ENCODE measurements at places on chromosomes 5 and 9.

DNA sequence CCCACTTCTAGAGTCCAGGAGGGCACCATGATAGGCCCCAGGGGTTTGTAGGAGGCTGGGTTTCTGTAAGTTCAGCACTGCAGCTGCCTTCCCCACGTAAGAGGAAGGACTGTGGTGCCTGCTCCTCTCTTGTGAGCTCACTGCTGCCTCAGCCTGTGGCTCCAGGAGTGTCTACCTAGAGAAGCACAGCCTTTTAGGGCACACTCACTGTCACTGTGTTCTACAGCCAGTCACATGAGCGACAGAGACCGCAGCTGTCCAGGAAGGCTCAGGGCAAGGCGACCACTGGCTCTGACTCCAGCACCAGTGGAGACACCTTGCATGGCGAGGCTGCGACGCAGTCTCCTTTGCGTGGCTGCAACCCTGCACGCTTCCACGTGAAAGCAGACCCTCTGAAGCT lies 72.8 kb downstream of the OTULIN start:
- no peak for DNase-seq

- DNase-seq: no peak
These were observed 19.7 kb downstream of the GLRA1 start for GRCh38 chr5:151904909-151905308.

DNA sequence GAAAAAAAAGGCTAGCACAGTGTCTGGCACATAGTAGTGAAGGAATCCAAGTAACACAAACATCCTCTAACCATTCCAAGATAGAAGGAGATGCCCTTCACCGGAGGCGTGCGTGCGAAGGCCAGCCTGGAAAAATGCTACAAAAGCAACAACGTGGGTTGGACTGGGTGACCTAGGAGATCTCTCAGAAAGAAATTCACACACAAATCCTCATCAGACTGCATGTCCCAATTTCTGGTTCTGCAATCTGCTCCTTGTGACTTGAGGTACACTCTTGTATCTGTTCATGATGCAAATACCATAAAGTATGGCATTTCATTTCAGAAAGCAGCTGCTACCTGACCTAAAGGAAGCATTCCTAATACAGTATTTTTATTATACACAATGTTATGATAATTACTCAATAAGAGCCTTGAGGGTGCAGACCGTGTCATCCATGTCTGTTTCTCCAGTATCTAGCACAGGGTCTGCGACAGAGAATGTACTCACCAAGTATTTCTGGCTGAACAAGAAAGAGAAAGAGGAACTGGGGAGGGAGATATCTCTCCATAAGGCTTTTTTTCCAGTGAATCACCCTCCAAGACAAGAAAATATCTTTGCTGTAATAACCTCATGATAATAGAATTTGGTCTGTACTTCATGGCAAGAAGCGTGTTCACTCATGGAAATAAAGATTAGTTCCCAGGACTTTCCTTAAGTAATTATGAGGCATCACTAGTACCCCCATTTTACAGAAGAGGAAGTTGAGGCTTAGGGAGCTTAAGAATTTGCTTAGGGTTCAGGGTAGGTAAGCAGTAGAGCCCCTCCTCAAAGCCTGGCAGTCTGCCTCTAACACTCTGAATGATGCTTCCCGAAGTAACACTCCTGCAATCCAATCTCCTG lies 138.3 kb downstream of the CDK5RAP2 start:
- no peak for DNase-seq

DNA sequence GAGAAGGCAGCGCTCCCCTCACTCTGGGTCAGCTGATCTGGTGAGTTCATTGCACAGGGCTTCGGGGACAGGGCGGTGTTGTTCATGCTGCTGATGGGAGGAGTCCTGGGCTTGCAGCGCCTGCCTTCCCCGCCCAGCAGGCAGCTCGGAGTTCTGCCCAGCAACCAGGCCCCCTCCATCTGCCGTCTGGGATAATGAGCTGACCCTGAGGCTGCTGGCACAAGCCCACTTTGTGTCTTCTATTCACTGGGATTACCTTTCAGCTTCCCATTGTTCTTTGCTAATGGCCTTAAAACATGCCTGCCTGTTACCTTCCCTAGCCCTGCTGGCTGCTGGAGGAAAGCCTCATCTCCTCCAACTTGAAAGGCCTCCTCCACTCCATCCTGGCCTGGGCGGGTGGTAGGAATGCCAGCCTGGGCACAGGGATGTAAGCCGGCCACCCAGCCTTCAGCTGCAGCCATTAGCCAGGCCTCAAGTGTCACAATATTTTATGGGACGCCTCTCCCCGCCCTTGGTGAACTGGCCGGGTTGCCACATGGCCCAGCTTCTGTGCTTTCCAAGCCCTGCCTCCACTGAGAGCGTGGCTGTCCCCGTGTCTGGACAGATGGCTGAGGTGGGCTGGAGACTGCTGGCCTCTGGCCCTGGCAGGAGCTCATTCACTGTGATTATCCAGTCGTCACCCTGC lies 70.4 kb downstream of the GADD45G start:
- no peak for DNase-seq

DNA sequence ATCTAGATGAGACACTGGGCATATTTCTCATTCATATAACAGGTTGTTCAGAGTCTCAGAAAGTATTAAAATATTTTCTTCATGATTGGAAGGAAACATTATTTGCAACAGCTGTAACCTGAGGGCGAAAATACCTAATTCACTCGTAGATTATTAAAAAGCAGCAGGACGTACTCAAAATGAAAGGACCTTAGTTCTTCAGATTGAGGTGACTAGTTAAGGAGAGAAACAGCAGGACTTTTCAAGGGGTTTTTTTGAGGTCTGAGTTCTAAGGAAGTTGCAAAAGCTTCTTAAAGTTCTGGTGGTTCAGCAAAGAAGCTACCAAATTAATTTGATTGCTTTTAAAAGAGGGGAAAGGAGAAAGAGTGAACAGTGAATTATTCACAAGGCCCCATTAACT lies 174.9 kb downstream of the TMEM161B start:
- no peak for DNase-seq

DNA sequence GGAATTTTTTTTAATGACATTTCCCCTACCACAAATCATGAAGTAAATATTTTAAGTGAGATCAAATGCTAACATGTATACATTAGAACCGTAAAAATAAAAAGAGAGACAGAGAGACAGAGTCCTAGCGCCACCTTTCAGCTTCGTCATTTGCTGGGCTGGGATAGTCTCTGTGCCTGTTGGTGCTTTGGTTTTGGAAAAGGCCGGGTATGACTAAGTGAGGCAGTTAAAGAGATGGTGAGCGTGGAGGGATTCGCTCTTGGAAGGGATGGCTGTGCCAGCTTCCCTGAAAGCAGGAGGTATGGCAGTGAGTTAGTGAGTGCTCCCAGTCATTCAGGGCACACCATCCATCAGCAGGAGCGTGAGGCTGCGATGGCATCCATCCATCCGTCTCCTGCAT lies 729.6 kb upstream of the WWC1 start:
- no peak for DNase-seq

GRCh38 chr5:172596638-172597231 lies 44.3 kb upstream of the NEURL1B start:
- no peak for DNase-seq

GRCh38 chr9:75601280-75601679 lies 289.2 kb upstream of the PCSK5 start:
- DNase-seq: no peak

DNA sequence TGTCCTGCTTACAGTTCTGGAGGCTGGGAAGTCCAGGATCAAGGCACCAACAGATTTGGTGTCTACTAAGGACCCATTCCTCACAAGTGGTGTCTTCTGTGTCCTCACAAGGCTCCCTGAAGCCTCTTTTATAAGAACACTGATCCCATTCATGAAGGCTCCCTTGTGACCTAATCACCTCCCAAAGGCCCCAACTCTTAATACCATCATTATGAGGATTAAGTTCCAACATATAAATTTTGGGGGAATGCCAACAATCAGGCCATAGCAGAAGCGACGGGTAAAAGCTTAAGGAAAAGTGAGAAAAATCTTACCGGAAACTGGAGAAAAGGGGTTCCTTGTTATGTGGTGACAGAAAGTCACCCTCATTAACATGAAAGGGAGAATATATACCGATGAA lies 11.2 kb downstream of the CTNNAL1 start:
- no peak for DNase-seq

DNA sequence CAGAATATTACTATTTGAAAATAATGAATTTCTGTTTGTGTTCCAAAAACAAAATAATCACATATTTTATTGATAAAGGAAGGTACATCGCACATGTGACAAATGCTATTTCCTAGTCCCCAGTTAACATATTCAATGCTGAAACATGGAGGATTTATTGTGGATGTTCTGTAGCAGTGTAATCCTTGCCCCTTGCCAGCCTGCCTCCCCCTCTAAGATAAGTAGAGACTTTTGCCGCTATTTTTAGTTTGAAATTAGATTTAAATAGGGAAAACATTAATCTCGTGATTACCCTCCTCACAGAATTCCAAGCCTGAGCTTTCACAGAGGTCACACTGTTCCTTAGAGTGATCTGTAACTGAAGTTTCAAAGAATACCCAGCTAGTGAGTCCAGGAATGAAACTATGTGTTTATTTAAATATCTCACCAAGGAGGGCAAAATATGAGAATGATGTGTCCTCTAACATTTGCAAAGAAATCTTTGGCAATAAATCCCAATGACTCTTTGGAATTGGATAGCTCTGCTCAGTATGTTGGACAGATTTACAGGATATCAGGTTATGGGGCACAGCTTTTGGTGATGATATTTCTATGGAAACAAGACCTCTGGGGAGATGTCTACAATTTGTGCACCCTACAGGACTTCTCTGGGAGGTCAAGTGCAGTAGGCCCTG lies 17.3 kb downstream of the CTXN3 start:
- no peak for DNase-seq

DNA sequence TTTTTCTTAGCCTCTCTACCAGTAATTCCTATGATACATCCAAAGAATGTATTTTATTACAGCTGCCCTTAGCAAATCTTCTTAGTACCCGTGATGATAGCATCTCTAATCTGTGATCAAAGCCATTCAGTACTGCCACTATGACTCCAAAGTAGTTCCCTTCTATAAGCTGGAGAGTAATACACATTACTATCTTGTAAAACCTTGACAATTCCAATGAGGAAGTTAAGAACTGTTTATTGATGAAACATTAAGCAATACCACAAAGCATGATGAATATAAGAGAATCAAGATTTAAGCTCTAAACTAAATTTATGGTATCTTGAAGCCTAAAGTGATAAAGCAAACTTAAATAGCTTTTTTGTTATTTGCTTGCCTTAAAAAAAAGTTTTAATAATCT lies 86.1 kb downstream of the SMIM23 start:
- no peak for DNase-seq

GRCh38 chr5:177312649-177313181 lies 1.0 kb upstream of the MXD3 start:
- DNase-seq: no peak

- DNase-seq: no peak
These were observed 109.3 kb upstream of the TLE1 start for GRCh38 chr9:81798606-81799005.

All from upper lobe of left lung (tissue), 6 donors.